ENCODE measurements at places on chromosomes 2 and 18. TPM values are rescaled to one million over a fixed set of nuclear protein-coding genes. Genes with fewer than 3 reads are reported as not detected.

The GGCX gene
- 31.9 TPM for total RNA-seq

The KCNJ3 gene
- 1.5 TPM for total RNA-seq

DNA sequence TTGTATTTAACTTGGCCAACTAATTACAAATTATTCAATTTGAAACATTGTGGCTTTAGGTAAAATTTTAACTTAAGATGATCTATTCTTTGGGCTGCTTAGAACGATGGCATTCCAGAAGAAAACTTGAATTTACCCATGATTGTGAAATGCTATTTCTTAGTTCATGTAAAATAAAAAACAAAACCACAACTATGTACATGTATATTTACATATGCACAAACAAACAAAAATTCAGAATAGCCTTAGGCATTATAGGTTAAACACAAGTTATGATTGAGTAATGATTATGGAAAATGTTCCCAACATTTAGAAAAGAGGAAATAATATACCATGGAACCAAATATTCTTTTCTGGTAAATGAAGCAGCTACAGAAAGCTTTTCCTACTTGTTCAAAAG, 3.5 kb upstream of the SMCHD1 start:
- no peaks in the 10 kb centered on the region for H3K27me3 ChIP-seq
- no peaks in the 10 kb centered on the region for H3K36me3 ChIP-seq
- no peaks in the 10 kb centered on the region for H3K4me1 ChIP-seq
- H3K4me3 ChIP-seq, result no peak overlapping the region
- no peak for DNase-seq

- no peaks in the 10 kb centered on the region for H3K27me3 ChIP-seq
- no peak overlapping the region for H3K4me3 ChIP-seq
- no peak for DNase-seq
- H3K4me1 ChIP-seq, result no peaks in the 10 kb centered on the region
- H3K27ac ChIP-seq, result no peak overlapping the region
Observed at GRCh38 chr2:46825939-46826568, 89.6 kb downstream of the MCFD2 start.

GRCh38 chr18:77911971-77912605, 662.4 kb downstream of the GALR1 start:
- H3K4me1 ChIP-seq, result no peaks in the 10 kb centered on the region
- no peaks in the 10 kb centered on the region for H3K36me3 ChIP-seq
- DNase-seq, result no peak
- H3K27ac ChIP-seq, result no peak overlapping the region
- H3K4me3 ChIP-seq, result no peak overlapping the region
- H3K27me3 ChIP-seq, result no peaks in the 10 kb centered on the region

GRCh38 chr2:114252713-114253112, 189.7 kb upstream of the DPP10 start:
- no peaks in the 10 kb centered on the region for H3K36me3 ChIP-seq
- no peak overlapping the region for H3K4me3 ChIP-seq
- H3K4me1 ChIP-seq, result no peaks in the 10 kb centered on the region
- H3K27ac ChIP-seq, result no peak overlapping the region

DNA sequence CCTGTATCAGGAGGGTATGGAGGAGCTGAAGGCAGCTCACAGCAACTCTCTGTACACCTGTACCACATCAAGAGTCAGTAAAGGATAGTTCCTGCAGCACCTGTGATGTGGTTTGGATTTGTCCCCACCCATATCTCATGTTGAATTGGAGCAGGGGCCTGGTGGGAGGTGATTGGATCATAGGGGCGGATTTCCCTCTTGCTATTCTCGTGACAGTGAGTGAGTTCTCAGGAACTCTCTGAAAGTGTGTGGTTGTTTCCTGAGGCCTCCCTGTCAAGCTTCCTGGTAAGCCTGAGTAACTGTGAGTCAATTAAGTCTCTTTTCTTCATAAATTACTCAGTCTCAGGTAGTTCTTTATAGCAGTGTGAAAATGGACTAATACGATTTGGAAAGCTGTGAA, 28.9 kb downstream of the OSBPL1A start:
- no peak overlapping the region for H3K4me3 ChIP-seq
- no peaks in the 10 kb centered on the region for H3K27me3 ChIP-seq
- no peaks in the 10 kb centered on the region for H3K4me1 ChIP-seq
- H3K36me3 ChIP-seq, result no peaks in the 10 kb centered on the region
- no peak for DNase-seq

DNA sequence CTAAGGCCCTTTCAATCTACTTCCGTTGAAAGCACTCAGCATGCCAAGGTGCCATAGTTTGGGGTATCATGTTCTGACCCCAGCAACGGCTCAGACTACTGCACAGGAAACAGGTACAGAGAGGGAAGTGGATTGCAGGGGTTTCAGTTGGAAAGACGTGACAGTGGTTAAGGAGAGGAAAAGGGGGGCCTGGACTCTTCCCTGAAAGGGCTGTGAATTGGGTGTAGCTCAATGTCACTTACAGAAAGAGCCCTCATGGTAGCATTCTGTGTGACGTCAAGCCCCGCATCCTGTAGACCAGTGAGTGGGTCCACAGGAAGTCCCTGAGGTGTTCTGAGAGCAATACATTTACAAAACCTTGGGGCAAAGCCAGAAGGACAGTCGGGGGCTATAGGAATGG, 121.5 kb upstream of the GYPC start:
- no peak for DNase-seq
- no peaks in the 10 kb centered on the region for H3K27me3 ChIP-seq
- H3K4me1 ChIP-seq, result no peaks in the 10 kb centered on the region
- no peak overlapping the region for H3K27ac ChIP-seq
- H3K4me3 ChIP-seq, result no peak overlapping the region

DNA sequence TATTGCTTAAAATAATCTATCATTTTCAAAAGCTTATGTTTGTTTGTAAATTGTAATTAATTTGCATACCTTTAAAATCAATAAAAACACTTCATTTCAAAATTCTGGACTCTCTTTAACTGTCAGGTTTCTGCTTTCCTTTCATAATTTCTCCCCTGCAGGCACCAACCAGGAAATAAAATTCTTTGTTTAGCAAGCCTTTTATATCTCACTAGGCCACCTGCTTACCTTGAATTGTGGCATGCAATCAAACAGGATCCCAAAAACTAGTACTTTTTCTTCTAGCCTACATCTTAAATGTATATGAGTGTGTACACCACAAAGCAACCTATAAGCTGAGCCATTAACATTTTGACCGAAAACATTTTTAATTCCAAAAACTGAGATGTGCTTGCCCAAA, 233.1 kb downstream of the NR4A2 start:
- no peaks in the 10 kb centered on the region for H3K4me1 ChIP-seq
- no peaks in the 10 kb centered on the region for H3K27me3 ChIP-seq
- no peak overlapping the region for H3K4me3 ChIP-seq
- no peaks in the 10 kb centered on the region for H3K36me3 ChIP-seq
- DNase-seq, result no peak

Data from ascending aorta (tissue), 2 donors.